ENCODE measurements at places on chromosomes 2 and 18.

- no peak for DNase-seq
Observed at GRCh38 chr2:134836986-134837385, 1.4 kb upstream of the ACMSD start.

DNA sequence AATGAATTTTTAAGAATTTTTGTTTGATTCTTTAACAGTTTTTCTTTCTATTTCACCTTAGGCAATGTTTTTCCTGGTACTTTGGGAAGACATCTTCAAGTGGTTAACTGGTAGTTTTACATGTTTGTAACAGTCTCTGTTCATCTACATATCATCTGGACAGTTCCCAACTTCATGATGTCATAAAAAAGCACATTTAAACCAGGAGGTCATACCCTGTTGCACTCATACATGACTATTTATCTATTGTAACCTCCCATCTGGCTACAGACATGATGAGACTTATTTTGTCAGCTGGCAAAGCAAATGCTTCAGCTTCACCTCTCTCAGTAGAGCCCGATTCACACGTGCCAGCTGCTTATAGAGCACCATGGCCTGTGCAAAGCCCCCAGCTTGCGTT, 99.8 kb upstream of the YPEL5 start:
- DNase-seq = no peak

- peak; percentile 52 for DNase-seq
Observed at GRCh38 chr2:241161646-241162281, 11.5 kb downstream of the PPP1R7 start.

- DNase-seq = no peak
Observed at GRCh38 chr2:173869244-173870229, 95.6 kb downstream of the SP3 start.

GRCh38 chr2:51782921-51783765, 751.2 kb upstream of the NRXN1 start:
- DNase-seq = peak; percentile 62

DNA sequence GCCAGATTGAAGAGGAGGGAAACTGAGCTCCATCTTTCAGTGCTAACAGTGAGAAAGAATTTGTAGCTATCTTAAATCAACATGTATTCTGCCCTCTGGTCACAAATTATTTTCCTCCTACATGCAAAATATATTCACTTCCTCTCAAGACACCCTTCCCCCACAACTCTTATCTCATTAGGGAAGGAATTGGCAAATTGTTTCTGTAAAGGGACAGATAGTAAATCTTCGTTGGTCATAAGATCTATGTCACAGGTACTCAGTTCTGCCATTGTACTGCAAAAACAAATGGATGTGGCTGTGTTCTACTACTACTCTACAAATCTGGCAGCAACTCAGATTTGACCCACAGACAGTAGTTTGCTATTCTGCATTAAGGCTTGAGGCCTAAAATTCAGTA, 53.0 kb upstream of the CYP20A1 start:
- DNase-seq = no peak

DNA sequence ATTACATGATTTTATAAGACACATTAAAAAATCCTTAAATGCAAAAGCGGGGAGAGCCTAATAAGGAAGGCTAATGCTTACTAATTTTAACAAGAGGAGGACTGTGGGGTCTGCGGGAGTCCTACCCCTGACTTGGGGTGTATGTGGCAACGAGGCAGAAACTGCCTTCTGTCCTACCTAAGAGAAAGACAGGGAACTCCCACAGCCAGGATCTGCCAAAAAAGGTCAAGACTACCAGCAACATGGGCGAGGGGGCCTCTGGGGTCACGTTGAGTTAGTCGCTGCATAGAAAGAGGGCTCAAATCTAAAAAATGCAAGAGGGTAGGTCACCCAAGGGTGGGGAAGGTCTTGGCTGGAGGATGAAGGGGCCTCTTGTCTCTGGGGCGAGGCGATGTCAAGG, 529 bp upstream of the AMER3 start:
- no peak for DNase-seq

GRCh38 chr2:122145856-122146255, 390.4 kb downstream of the TSN start:
- no peak for DNase-seq

- no peak for DNase-seq
Observed at GRCh38 chr18:10838553-10838952, 310.8 kb downstream of the PIEZO2 start.

GRCh38 chr18:73646772-73647171, 500.9 kb downstream of the FBXO15 start:
- no peak for DNase-seq

DNA sequence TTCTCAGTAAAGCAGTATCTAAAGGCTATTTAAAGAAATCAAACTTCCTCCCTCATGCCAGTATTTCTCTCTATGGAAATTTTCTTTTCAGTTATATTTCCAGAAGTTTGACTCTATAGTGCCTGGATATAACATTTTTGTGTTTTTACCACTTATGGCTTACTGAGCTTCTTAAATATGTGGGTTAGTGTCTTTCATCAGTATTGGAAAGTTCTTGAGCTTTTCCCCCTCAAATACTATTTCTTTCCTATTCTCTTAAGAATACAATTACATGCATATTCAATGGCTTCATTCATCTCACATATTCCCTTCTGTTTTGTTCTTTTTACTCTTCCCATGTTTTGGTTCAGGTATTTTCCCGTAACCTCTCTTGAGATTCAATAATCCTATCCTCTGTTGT, 432.0 kb downstream of the SETBP1 start:
- DNase-seq = no peak

DNA sequence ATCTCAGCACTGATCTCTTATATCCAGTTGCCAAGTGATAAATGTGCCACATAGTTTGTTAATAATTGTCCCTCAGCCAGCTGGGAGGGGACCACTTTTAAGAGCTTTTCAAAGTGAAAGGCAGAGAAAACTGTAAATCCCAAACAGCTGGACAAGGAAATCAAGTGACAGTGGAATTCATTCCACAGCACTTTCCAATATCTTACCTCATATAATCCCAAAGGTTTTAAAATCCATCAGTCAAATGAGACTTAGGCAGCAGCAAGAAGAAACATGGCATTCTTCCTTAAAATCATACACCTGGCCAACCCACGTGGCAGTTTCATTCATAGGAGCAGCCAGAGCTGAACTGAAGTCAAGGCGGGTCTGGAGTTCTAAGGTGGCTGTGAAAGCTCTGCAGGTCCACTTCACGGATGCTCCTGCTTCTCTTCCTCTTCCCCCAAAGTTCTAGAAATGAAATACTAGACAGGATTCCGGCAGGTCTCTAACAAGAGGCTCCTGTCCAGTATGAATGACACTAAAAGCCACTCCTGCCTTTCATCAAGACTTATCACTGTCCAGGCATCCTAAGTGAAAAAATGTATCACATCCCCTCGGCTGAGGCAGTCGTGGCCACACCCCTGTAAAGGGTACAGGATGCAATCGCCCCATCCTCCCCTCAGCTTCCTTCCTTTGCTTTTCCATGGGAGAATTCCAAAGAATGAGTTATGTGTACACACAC, 190.4 kb upstream of the STK17B start:
- DNase-seq = no peak

GRCh38 chr2:189639007-189639609, 22.2 kb upstream of the ASNSD1 start:
- DNase-seq = no peak

GRCh38 chr2:54559006-54559445, 102.9 kb downstream of the SPTBN1 start:
- DNase-seq = no peak

GRCh38 chr2:104656571-104657163, 197.2 kb upstream of the POU3F3 start:
- no peak for DNase-seq

- DNase-seq = no peak
Observed at GRCh38 chr18:55672574-55673361, 84.8 kb upstream of the TCF4 start.

GRCh38 chr18:3491981-3492555, 42.1 kb downstream of the TGIF1 start:
- no peak for DNase-seq

- DNase-seq = no peak
Observed at GRCh38 chr2:164014068-164014731, 278.4 kb upstream of the FIGN start.

GRCh38 chr2:145753966-145754365, 1234.0 kb upstream of the ZEB2 start:
- DNase-seq = no peak

GRCh38 chr2:47172156-47172921, 17.2 kb upstream of the STPG4 start:
- no peak for DNase-seq

GRCh38 chr2:85785027-85785822, 31.4 kb downstream of the ATOH8 start:
- DNase-seq = no peak

DNA sequence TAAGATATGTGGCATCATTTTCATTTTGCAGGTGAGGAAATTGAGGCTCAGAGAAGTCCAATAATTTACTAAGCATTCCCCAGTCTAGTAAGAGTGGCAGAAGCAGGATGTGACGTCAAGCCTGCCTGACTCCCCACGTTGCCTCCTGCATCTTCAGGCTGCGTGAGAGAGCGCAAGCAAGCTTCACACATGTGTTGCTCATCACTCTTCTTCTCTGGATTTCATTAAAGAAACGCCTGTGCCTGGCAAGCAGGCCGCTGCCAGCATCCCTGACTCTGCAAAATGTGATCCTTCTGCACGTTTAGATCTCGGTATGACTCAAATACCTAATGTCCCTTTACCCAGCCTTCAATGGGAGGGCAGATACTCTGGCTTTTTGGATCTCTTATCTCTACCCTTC, 96.8 kb downstream of the PRKCE start:
- DNase-seq = peak; percentile 58

- DNase-seq = no peak
Observed at GRCh38 chr2:55460562-55460961, 40.9 kb upstream of the CCDC88A start.

DNA sequence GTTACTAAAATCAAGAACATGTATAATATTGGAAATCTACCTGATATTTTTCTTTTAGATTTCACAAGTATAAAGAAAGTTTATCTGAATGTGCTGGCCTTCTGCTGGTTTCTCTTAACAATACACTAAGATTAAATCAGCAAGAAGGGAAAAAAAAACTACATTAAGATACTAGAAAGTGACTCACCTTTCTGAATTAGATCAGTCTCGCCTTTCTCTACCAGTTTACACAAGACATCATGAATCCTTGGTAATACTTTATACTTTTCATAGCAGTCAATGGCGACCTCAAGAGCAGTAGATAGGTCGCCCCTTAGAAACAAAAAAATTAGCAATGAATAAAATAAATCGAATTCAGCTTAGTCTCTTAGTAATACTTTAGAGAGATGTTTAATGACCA, 61.2 kb downstream of the LRPPRC start:
- no peak for DNase-seq

DNA sequence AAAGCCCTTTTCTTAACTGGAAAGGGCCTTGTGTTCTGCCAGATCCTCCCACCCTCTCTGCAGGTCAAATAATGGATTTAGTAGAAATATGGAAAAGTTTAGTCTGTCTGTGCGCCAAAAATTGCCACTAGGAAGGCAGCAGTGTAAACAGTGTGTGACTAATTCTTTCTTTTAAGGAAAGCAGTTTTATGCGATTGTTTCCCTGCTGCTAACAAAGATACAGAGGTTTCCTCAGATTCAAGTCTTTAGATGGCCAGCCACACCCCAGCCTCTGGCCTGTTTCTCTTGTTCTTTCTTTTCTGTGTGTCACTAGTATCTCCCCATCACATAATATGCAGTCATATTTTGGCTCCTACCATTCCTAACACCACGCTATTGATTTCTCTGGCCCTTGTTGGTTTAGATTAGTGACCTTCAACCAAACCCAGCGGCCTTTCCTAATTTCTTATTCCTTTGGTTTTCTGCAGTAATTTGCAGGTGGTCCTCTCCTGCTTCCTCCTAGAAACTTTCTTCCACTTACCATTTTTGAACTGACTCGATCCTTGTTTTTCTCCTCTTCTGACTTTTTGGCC, 157.4 kb downstream of the LTBP1 start:
- DNase-seq = no peak

DNA sequence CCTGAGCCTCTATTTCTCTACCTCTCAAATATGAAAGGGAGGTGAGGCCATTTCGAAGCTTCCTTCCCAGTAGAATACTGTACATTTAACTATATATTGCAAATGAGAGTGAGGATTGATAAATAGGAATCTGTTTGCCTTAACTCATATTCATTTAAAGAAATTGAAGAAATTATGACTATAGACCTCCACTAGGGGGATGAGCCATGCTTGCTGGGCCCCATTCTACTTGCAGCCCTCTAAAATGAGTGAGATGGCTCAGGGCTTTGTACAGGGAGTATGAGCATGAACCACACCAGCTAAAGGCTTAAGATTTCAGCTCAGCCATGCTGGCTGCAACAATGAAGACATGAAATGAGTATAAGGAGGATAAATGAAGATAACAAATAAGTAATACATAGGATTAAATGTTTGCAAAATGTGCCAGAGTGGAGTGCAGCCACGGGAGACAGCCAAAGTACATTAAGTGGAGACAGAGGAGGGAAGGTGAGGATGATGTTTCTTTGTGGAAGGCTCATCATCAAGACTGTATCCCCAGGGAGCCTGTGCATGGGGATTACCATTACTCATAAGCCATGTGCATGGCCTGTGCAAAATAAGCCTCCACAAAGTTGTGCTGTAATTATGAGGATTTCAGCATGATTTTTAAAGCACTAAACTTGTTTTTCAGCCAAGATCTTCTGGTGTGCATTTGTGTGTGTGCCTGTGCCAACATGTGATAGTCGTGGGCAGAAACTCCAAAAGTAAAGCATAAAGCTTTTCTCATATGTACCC, 300.8 kb downstream of the CNTNAP5 start:
- DNase-seq = no peak

- no peak for DNase-seq
Observed at GRCh38 chr2:71613403-71613952, 160.1 kb downstream of the DYSF start.

GRCh38 chr2:48356701-48357325, 173.1 kb upstream of the STON1 start:
- no peak for DNase-seq

DNA sequence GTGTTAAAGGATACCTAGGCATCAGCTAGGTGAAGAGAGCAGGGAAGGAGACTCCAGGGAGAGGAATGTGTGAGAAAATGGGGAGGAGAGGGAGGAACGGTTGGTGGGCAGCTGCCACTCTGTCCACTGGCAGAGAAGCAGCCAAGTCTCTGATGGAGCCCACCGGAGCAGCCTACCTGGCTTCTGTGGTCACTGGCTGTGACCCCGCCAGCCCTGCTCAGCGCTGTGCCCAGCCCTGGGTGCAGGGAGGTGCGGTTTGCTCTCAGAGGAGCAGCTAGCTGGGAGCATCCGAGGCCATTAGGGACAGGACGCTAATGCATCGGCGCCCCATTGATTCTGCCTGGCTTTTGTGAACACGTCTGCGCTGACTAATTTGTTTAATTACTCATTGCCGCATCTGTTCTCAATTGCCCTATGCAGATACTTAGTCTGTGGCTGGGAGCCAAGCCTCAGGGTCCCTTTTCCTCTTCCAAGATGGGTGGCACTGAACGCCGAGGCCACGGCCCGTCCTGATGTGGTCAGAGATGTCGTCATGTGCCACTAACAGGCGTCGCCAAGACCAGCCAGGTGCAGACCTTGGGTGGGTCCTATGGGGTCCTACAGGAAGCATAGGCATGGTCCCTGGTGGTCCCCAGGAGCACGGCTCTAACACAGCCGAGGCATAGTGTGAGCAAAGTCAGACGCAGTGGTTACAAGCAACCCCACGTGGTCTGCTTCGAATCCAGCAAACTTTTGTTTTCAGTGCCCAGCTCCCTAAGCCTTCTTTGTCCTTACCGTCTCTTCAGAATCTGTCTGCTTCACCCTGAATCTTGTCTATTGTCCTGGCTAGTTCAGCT, 82.0 kb downstream of the RRM2 start:
- DNase-seq = no peak
